ENCODE measurements at places on chromosomes 3 and 15.

GRCh38 chr15:82566690-82567089 lies 26.4 kb upstream of the RPS17 start:
- peak; percentile 68 for DNase-seq

GRCh38 chr15:58538225-58538727 lies 106.5 kb downstream of the LIPC start:
- DNase-seq, result no peak

- DNase-seq, result no peak
Measured at GRCh38 chr3:4831580-4831950, 147.7 kb upstream of the BHLHE40 start.

DNA sequence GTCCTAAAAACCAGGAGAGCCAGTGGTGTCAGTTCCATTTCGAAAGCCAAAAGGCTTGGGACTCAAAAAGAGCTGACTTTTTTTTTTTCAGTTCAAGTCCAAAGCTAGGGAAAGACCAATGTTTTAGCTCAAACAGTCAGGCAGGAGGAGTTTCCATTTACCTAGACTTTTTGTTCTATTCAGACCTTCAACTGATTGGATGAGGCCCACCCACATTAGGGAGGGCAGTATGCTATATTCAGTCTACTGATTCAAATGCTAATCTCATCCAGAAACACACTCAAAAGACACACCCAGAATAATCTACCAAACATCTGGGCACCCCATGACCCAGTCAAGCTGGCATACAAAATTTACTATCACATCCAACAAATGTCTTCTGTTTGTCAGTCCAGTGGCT lies 374.0 kb downstream of the KCNH8 start:
- no peak for DNase-seq
